HT-29 (cell line): ENCODE measurements at places on chromosomes 6 and 20. TPM values are rescaled to one million over a fixed set of nuclear protein-coding genes. Genes with fewer than 3 reads are reported as not detected.

The XKR7 gene
- not detected in 2 replicates for total RNA-seq

GRCh38 chr20:4225745-4226144 is 210.4 kb upstream of the RNF24 start:
- DNase-seq = no peak

DNA sequence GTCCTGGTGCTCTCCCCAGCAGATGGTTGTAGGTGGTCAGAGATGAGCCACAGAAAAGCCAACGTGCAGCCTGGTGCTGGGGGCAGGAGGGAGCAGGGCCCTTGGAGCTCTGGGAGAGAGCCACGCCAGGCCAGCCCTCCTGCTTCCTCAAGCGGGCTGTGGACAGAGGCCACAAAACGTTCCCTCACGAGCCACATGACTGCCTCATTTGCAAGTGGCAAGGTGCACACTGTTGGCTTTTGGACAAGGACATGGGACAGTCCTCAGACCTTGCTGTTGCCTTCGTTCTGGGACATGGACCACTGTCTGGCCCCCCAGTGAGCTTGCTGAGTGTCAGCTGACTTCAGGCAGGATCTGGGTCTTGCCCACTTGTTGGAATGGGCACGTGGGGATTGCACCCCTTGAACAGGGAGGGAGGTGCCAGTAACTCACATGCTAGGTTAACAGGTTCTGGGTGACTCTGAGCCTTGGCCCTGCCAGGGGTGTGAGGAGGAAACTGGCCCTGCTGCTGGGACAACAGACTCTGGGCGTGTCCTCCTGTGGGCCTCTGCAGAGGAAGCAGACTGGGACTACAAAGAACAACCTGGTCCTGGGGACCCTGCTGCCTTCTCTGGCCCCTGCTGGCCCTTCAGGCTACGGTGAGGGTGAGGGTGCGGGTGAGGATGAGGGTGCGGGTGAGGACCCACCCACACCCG is 2.6 kb downstream of the SLCO4A1 start:
- peak; percentile 43 for DNase-seq

GRCh38 chr6:21284166-21284565 is 309.4 kb upstream of the SOX4 start:
- no peak for DNase-seq

- DNase-seq = no peak
Measured at GRCh38 chr6:168496997-168497331, 56.0 kb downstream of the SMOC2 start.

The EPB41L2 gene
- 1.5 and 9.5 TPM in 2 replicates for total RNA-seq

The PLAGL2 gene
- 6.9 and 7.9 TPM in 2 replicates for total RNA-seq

GRCh38 chr6:12335131-12335527 is 45.0 kb downstream of the EDN1 start:
- no peak for DNase-seq

DNA sequence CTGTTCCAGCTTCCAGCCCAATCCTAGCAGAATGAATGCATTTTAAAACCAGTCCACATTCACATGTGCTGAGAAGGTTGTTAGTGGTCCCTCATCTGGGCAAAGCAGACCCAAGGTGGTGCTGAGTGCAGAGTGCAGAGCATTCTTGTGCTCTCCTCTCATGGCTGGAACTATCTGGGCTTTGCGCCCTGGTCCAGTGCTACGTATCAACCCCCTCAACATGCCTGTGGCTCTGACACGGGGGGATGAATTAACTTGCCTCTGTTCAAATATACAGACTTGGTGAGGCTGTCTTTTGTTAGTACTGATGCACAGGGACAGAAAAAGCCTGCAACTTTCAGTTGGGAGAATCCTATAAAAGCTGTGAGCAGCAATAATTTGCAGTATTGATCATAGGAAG is 42.5 kb downstream of the PANK2 start:
- no peak for DNase-seq

DNA sequence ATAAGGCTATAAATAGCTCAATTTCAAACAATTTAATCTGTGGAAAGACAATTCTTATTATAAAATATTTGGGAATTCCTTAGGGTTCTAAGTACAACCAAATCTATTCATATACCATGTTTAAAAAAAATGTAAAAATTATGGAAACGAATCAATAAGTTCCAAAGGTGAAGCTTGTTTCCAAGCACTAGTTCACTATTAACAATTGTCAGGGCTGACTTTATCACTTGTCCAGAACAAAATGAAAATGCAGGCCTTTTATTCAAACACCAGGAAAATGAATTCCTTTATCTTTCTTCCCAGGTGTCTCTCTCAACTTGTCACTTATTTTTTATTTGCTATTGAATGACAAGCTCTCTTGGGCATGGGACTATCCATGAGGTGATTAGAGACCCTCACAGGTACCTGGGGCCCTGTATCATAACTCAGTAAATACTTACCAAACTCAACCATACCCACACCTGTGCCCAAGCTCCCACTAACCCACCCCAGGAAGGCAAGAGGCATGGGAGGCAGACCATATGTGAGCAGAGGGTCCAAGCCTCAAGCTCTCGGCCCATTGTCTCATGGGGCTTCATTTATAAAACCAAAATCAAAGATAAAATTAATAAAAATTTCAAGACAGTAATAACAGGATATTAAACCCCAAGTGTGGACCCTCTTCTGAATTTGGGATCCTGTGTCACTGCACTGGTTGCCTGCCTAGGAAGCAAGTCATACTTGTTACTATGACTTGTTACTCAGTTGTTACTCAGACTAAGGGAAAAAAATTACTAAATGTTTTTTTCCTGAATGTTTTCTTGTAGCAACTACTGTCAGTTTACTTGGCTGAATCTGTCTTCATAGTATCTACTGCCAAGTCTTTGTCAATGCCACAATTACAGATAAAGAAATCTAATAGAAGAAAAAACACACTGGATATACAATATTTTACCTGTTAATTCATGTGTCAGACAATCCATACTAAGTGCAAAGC is 54.7 kb downstream of the PTPRK start:
- no peak for DNase-seq

GRCh38 chr6:12348530-12349511 is 58.7 kb downstream of the EDN1 start:
- peak; percentile 88 for DNase-seq

DNA sequence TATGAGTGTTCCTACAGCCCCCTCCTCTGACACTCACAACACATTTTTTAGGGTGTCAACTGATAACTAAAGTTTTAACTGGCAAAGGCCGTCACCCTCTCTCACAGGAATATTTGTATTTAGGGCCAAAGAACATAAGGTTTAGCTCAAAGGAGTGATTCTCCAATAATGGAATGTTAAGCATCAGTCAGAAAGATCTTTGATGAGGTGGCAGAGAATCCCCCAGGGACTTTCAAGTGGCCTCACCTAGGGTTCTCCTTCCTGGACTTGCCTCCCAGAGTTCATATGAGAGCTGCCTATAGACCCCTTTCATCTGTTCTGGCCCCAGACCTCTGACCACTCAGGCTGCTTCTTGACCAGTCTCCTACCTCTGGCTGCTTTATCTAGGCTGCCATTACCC is 7.4 kb upstream of the SCUBE3 start:
- DNase-seq = no peak

- DNase-seq = no peak
Measured at GRCh38 chr6:63817492-63818050, 182.0 kb downstream of the PHF3 start.

DNA sequence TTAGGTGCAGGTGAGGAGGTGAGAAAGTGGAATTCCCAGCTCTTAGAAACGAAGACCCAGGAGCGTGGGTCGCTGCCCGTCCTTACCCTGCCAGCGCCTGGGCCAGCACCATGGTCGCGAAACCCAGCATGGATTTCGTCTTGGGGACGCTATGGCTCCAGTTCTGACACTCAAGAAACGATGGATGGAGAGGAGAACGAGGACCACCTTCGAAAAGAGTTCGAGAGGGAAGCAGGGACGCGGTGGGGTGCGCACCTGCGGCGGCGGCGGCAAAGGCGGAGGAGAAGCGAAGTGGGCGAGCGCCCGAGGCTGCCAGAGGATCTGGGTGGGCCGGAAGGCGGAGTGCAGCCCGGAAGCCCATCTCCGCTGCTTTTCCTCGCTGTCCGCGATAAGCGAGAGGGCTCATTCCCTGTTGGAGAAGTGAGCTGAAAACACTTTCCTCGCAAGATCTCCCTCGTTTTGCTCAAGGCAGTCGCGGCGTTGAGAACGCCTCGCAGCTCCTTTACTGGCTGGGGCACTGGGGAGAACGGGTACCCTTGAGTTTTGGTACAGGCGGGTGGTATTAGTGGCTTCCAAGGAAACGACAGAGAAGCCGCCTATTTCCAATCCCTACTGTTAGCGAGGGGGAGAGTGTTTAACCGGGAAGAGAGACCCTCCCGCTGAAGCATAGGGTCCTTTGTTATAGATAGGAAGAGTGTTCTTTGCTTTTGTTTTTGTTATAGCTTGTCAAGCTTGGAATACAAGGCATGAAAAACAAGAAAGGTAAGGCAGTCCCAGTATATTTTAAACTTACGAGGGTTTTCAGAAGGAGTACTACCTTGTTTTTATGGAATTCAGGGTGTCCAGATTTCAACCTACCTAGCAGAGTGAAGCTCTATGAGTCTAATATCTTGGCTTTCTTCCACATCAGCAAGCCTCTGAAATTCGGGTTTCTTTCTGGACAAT is 109.5 kb downstream of the TRIM27 start:
- DNase-seq = no peak

DNA sequence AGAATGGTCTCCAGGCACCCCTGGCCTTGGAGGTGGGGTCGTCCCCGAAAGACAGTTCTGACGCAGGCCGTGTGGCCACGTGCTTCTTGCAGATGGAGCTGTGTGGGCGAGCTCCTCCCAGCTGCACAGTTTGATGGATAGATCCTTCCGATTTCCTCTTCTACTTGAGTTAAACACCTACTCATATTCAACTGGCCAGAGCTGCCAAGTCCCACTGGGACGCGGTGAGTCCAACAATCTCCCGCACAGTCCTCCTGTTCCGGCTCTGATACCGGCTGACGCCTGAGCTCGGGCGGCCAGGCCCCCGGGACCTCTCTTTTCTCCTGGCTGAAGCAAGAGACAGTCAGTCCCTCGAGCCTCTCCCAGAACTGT is 57.9 kb upstream of the DACT2 start:
- DNase-seq = no peak

GRCh38 chr6:43060034-43060754 is 763 bp downstream of the KLC4 start:
- peak; percentile 79 for DNase-seq

DNA sequence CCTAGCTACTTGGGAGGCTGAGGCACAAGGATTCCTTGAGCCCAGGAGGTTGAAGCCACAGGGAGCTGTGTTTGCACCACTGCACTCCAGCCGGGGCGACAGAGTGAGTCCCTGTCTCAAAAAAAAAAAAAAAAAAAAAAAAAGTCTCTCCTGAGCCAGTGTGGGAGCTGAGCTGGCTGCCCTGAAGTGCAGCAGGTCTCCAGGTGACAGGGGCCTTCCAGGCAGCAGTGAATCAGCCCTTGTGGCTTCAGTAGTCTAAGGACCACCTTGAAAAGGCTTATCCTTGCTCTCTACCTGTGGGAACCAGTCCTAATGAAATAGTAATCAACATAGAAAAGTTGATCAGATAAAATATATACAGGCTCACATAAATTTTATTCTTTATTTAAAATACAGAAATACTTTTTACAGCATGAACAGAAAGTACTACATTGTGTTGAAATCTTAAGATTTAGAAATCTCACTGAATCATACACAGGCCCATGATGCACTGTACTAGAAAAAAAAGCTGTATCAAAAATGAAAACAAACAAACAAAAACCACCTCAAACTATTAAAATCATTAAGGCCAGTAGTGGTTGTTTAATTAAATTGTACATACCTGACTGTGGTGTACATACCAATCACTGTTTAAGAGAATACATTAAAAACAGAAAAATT is 128.9 kb downstream of the SCML4 start:
- DNase-seq = no peak

GRCh38 chr6:21710908-21711627 is 117.5 kb downstream of the SOX4 start:
- no peak for DNase-seq

- DNase-seq = no peak
Measured at GRCh38 chr6:112005013-112005371, 48.9 kb upstream of the CCN6 start.

- no peak for DNase-seq
Measured at GRCh38 chr20:61819921-61820825, 245.5 kb downstream of the TAF4 start.

DNA sequence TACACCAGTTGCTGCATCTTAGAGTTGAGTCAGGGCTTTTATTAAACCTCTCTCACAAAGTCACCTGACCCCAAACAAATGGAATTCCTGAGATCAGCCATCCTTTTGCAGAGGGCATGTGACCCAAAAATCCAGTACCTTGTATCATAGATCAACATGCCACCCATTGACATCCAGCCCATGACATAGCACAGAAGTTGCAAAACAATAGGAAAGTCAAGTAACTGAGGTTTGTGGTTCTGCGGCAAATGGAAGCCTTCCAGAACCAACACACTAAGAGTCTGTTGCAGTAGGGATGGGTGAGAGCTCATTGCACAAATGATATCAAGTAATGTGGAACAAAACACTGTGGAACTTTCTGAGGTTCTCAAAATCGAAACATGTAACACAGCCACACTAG is 111.2 kb downstream of the PDE7B start:
- DNase-seq = no peak

DNA sequence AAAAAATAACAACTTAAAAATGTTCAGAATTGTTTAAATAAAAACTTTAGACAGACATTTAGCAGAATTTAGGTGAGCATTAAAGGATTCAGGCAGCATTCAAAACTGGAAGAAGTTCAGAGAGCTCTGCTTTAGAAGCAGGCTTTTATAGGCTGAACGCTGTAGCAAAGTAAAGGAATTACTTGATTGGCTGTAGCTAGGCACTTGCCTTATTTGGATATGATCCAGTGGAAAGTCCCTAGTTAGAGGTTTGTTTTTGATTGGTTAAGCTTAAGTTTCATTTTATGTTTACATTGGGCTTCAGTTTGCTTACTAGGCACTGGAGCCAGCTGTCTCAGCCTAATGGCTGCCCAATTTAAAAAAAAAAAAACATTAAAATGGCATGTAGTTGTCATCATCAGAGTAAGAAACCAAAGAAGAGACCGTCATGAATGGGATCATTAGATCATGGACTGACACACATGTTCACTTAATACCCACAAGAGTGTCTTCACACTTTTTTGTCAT is 65.1 kb downstream of the CBFA2T2 start:
- peak; percentile 91 for DNase-seq

DNA sequence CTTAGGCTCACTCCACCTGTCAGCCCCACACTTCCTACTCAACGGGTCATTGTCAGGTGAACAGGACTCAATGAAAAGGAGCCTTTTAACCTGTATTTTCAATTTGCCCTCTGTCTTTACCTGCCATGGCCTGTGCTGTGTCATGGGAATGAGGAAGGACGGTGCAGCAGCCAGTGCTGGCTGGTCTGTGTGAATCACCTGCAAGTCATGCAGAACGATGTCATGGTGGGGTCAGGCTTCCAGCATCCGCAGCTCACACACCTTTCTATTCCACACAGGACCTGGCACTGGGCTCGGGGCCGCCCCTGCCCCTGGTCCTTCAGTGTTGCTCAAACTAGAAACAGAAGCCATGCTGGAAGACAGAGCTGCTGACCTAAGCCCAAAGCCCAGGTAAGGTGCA is 188.7 kb upstream of the GMDS start:
- peak; percentile 67 for DNase-seq

DNA sequence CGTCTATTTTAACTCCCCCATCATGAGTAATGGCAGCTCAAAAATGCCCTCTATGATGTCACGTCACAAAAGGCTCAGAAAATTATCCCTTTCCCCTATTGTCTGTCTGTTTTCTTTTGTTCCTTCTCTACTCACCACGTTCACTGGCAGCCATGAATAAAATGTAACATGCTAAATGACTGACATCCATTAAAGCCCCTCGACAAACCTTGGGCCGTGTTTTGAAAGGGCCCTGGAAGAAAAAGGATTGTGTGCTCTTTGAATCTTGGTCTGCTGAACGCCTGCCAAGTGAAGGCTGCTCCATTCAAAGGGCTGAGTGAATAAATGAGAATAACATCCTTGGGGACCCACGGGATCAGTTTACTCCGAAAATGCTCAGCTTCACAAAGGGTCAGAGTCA is 118.7 kb downstream of the RPS12 start:
- no peak for DNase-seq

The GLP1R gene
- not detected in 2 replicates for total RNA-seq
